Cardiac fibroblast (primary cell): ENCODE measurements at places on chromosomes 5 and 9.

- DNase-seq: no peak
These were observed 6.9 kb downstream of the REEP2 start for GRCh38 chr5:138445547-138446271.

DNA sequence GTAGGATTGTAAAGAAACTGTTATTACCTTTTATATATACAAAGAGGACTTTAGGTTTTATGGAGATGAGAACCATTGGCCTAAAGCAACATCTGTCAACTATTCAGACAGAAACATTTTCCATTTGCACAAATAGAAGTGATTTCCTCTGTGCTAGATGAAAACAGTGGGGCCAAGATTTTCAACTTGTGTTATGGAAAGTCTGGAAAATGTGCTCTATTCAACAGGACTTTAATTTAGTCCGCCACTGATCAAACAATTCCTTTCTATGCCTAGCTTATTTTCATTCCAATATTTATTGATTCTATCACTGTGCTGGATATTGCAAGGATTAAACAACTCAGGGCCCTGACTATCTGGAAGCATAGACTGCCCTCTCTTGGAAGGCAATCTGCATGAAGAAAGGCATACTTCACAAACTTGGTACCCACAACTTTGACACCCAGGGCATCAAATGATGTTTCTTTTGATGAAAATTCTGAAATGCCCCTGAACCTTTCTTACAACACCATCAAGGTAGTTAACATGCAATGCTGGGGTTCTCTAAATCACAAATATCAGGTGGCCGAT lies 126.6 kb upstream of the HMHB1 start:
- DNase-seq: peak; percentile 61

DNA sequence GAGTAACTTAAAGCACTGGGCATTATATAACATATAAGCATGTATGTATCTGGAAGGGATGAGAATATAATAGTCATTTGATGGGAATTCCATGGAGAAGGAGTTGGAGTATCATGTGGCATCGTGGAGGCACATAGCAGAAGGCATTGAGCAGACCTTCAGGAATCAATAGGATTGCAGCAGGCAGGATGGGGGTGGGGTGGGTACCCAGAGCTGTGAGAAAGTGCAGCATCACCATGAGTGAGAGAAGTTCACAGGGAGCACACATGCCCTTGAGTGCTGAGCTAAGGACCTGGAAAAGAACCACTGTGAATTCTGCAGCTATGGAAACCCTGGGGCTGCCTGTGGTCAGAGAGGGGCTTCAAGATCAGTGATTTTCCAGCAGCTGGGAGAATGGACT lies 57.3 kb downstream of the MED10 start:
- no peak for DNase-seq

DNA sequence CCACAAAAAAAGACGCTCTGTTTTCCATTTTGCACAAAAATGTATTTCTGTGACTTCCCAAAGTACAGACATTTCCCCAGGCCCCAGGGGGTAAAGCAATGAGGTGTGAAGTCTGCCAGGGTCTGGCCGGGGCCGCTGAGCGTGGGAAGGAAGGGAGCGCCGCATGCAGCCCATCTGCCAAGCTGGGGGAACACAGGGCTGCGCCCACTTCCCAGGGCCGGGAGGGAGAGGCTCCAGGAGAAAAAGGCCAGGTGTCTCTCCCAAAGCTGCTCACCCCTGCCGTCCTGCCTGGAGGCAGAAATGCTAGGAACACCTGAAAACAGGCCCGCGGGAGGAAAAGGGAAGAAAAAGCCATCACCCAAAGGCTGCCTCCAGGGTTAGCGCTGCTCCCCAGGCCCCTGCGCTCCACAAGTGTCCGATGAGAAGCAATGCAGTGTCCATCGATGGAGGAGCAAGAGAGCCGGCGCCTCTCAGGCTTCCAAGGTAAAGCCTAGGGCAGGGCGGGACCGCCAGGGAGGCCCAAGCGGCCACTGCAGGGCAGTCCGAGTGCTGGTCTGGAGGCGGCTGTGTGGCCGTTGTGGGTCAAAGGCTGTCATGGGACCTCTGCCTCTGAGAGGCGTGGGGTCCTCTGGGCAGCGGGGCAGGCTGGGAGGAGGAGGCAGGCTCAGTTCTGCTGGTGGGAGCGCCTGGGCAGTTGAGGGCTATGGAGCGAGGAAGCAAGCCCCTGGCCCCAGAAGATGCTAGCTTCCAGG lies 6.0 kb upstream of the ZDHHC12 start:
- no peak for DNase-seq

DNA sequence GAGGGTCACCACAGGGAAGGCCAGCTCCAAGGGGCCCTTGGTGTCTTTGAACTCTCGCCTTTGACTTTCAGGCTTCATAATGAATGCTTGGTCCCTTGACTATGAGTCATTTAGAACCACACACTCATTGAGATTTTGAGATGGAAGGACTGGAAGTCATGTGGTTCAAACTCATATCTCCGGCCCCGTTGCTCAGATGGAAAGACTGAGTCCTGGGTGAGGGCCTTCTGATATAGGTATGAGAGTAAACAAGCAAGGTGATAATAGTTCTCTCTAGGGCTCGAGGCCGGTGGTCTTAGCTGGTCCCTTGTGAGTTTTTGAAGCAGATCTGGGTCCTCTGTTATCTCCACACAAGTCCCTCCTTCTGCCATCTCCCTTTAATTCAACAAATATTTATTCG lies 210.6 kb downstream of the PAX5 start:
- no peak for DNase-seq

DNA sequence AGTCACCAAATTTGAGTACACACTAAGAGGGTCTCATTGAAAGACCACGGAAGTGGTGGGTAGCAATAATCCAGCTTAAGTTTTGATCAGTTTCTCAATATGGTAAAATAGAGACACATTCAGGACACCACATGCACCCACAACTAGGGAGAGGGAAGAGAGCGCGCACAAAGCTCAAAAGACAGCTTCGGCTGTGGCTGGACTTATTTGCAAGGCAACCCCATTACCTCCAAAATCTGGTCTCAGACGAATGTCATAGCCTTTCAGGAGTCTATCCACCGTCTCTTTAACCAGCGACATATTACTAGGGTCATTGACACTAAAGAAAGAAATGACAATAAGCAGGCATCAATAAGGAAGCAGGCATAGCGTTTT lies 443 bp downstream of the GABRB2 start:
- DNase-seq: no peak

DNA sequence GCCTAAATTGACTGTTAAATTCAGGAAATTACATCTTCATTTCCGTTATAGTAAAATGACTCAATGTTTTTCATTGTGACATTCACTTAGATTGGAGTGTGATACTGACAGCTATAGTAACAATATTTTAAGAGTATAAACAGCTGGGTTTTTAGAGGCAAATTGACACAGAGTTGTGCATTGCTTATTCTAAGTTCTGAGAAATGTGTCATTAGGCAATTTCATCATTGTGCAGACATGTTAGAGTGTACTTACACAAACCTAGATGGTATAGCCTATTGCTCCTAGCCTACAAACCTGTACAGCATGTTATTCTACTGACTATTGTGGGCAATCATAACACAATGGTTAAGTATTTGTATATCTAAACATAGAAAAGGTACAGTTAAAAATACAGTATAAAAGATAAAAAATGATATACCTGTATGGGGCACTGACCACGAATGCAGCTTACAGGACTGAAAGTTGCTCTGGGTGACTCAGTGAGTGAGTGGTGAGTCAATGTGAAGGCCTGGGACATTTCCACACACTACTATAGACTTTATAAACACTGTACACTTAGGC lies 132.7 kb downstream of the PDE4D start:
- peak; percentile 54 for DNase-seq

GRCh38 chr5:151864061-151864748 lies 60.4 kb downstream of the GLRA1 start:
- DNase-seq: no peak

DNA sequence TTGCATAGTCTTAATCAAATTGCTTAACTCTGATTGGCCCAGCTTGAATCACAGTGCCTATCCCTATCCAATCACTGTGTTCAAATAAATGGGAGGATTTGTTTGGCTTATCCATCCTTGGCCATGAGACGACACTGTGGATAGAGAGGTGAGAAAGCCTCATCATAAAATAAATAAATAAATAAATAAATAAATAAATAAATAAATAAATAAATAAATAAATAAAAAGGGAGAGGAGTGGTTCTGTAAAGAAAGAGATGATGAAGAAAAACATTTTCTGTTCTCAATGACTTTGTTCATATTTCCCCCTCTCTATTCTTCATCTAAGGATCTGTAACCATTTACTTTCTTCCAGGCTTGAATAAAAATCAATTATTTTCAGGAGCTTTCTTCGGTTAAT lies 74.7 kb downstream of the PTPRD start:
- DNase-seq: no peak

- DNase-seq: no peak
These were observed 31.4 kb upstream of the ANKH start for GRCh38 chr5:14902826-14903560.

GRCh38 chr5:13919786-13920185 lies 24.7 kb downstream of the DNAH5 start:
- DNase-seq: no peak

- no peak for DNase-seq
These were observed 1.3 kb upstream of the REEP5 start for GRCh38 chr5:112923148-112923917.

- peak; percentile 27 for DNase-seq
These were observed 86.3 kb upstream of the MELK start for GRCh38 chr9:36486329-36486932.

DNA sequence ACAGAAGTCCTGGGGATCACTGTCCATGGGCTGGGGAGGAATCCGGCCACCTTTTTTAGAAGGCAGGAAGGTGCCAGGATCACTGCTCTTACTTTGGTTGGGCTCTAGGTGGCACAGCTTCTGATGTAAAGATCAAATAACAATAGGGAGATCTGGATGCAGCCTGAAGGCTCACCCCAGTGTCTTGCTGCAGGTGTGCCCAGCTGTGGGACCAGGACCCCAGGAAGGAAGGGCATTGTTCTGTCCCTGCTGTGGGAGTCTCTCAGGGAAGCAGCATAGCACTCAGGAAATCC lies 69.6 kb downstream of the DAB2IP start:
- DNase-seq: no peak

GRCh38 chr9:95018099-95018936 lies 291.8 kb downstream of the AOPEP start:
- peak; percentile 86 for DNase-seq

DNA sequence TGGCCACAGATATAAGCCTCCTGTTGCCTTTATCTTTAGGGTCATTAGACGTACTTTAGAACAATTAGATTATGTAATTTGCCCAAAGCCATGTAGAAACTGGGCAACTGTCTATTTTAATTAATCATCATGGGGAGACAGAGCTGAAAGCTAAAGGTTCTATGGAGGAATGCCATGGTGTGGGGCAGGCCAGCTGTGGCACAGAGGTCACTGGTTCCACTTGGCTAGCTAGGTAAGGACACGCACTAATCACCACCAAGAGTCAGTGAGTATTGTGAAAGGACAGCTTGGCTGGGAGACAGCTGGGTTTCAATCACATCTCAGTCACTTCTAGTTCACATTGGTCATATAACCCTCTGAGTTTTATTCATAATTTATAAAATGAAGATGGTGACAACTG lies 81.7 kb downstream of the HMHB1 start:
- no peak for DNase-seq

GRCh38 chr9:136831720-136832104 lies 10.6 kb upstream of the AJM1 start:
- DNase-seq: no peak

DNA sequence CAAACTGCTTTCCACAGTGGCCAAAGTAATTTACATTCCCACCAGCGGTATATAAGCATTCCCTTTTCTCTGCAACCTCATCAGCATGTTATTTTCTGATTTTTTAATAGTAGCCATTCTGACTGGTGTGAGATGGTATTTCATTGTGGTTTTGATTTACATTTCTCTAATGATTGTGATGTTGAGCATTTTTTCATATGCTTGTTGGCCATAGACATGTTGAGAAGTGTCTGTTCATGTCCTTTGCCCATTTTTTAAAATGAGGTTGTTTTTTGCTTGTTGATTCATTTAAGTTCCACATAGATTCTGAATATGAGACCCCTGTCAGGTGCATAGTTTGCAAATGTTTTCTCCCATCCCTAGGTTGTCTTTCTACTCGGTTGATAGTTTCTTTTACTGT lies 254.5 kb upstream of the MPDZ start:
- DNase-seq: no peak

- DNase-seq: no peak
These were observed 40.2 kb upstream of the EXOC3 start for GRCh38 chr5:402615-403359.

GRCh38 chr5:176784218-176785165 lies 25.9 kb upstream of the UNC5A start:
- peak; percentile 70 for DNase-seq

- no peak for DNase-seq
These were observed 56.1 kb downstream of the EBF1 start for GRCh38 chr5:159043590-159043989.

DNA sequence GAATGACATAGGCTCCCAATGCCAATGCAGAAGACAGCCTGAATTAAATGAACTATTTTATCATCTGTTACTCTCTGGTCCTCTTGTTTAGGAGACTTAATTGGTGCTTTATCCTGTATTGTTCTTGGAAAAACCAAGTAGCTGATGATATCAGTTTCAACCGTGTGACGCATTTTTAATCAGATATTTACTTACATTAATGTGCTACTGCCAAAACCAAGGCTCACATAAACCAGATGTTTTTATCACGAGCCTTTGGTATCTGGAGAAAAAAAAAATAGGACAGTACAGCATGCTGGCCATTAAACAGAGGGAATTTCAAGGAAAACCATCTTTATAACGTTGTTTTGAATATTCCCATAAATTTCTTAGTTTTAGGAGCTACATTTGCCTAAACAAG lies 90.1 kb downstream of the ICE1 start:
- no peak for DNase-seq

- no peak for DNase-seq
These were observed 112.7 kb downstream of the SMC2 start for GRCh38 chr9:104206766-104207165.
